Fibroblast of the aortic adventitia (primary cell): ENCODE measurements at places on chromosomes 6 and 20. TPM values are rescaled to one million over a fixed set of nuclear protein-coding genes. Genes with fewer than 3 reads are reported as not detected.

LY6G6F gene
- not detected in 2 replicates for total RNA-seq

ZBTB12 gene
- total RNA-seq = 3.3 and 3.8 TPM in 2 replicates

NKAIN2 gene
- under 0.01 TPM in 1 of 2 replicates, not detected in the other for total RNA-seq

MLN gene
- total RNA-seq = not detected in 2 replicates

TRIM31 gene
- not detected in 2 replicates for total RNA-seq

BFSP1 gene
- 1.3 and 3.5 TPM in 2 replicates for total RNA-seq

YWHAB gene
- total RNA-seq = 174 and 180 TPM in 2 replicates

CST2 gene
- total RNA-seq = 0.36 TPM in 1 of 2 replicates, not detected in the other

PRDM1 gene
- total RNA-seq = 1.4 and 2.8 TPM in 2 replicates

FAM83C gene
- not detected in 2 replicates for total RNA-seq

DDR1 gene
- 7.7 and 41.9 TPM in 2 replicates for total RNA-seq

TSBP1 gene
- total RNA-seq = not detected in 2 replicates

PLCB4 gene
- 0.25 and 4.1 TPM in 2 replicates for total RNA-seq

NRM gene
- 0.82 and 9.9 TPM in 2 replicates for total RNA-seq

SOBP gene
- 7.4 and 7.9 TPM in 2 replicates for total RNA-seq
